ENCODE measurements at places on chromosomes 11 and 22.

DNA sequence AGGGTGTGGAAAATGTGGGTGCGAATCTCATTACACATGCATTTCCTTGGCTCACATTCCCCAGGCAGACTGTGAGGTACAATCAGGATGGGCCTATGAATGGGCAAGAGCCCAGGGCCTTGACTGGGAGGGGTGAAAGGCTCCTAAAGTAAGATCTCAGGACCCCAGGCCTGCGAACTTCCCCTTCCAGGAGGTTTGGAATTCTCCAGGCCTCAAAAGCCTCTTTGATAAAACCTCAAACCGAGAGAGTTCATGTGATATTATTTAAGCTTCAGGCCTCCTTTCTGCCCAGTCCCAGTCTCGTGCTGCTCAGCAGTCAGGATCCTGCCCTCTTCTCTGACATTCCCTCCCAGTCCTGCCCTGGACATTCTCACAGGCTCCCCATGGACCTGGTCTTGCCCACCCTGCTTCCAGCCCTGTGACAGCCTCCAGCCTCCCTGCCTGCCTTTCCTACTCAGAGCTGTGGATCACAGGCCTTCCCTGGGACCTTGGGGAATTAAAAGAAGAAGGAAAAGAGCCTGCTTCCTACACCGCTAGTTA, 37.3 kb upstream of the TEAD1 start:
- no peak for DNase-seq

DNA sequence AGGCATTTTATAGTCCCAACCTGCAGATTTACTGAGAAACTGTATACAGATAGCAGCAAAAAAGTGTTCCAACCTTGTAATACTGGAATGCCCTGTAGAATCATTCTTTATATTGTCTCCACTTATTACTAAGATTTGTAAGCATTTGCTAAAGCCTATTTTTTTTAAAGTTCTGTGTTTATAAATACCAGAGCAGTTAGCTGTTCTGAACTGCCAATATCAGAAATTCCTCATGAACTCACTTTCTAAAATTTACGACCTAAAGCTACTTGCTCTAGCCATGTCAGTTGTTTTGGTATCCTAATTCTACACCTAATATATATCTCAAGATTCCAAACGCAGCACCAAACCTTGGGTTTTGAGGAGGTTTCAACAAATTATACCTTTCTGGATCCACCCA, 103.2 kb downstream of the C11orf65 start:
- DNase-seq, result no peak

DNA sequence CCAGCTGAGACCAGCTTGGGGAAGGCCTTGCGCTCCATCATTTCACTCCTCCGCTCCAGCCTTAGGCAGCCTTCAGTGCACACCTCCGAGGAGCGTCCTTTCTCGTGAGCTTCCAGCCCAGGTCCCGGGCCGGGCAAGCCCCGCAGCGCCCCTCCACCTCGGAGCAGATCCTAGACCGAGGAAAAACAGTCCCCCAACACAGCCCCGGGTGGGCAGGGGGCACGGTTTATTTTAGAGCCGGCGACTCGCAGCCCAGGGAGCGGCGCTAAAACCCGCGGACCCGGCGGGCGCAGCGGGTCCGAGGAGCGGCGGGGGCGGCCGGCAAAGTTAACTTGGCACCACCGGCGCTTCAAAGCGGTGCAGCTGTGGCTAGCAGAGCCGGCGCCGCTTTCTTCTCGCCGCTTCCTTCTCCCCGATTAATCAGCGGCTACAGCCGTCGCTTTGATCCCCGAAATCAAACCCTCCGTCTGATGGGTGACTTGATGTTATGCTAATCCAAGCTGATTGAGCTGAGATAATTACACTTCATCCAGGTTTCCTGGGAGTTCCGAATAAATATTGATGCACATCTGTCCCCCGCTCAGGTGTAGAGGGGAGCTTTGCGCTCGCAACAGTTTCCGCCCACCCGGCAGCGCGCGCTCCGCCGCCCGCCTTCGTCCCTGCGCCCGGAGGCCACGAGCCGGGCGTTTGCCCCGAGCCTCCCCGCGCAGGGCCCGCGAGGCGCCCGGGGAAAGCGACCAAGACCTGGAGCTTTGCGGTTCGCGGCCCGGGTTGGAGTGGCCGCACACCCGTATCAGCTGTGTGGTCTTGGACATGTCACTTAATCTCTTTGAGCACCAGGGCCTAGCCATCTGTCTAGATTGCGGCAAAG, 192.7 kb downstream of the BUD13 start:
- DNase-seq, result no peak

DNA sequence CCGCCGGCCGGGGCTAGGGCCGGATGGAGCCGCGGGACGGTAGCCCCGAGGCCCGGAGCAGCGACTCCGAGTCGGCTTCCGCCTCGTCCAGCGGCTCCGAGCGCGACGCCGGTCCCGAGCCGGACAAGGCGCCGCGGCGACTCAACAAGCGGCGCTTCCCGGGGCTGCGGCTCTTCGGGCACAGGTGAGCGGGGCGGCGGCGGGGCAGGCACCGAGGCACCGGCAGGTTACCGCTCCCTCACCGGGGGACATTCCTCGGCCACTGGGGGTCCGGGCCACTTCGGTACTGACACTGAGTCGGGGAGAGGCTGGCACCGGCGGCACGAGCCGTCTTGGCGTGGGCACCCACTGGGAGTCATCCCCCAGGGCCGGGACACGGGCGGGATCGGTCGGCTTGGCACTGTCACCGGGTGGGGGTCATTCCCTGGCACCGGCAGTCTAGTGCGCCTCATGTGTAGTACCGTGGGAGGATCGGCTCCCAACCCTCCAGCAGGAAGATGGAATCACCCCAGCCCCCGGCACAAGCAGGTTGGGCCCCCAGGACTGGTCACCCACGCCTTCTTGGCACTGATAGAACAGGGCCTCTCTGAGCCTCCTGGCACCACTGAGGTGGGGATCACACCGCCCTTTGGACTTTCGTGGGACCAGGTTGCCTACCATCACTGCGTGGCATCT, 511 bp downstream of the DGKZ start:
- no peak for DNase-seq

- no peak for DNase-seq
Observed at GRCh38 chr11:4851033-4851432, 2.0 kb upstream of the OR51S1 start.

GRCh38 chr11:65169164-65169641, 830 bp upstream of the SPDYC start:
- DNase-seq, result no peak

Data from activated T-helper 1 cell treated with anti-CD3 and anti-CD28 coated beads, Interleukin-2, amount 50 U/mL, for 16 hours (primary cell).